ENCODE measurements at places on chromosomes 12 and 14.
A peak's percentile ranks its signal among the peaks of the same experiment; 100 is the strongest.

- no peak for DNase-seq
These were observed 45.5 kb downstream of the CHGA start for GRCh38 chr14:92968291-92969020.

DNA sequence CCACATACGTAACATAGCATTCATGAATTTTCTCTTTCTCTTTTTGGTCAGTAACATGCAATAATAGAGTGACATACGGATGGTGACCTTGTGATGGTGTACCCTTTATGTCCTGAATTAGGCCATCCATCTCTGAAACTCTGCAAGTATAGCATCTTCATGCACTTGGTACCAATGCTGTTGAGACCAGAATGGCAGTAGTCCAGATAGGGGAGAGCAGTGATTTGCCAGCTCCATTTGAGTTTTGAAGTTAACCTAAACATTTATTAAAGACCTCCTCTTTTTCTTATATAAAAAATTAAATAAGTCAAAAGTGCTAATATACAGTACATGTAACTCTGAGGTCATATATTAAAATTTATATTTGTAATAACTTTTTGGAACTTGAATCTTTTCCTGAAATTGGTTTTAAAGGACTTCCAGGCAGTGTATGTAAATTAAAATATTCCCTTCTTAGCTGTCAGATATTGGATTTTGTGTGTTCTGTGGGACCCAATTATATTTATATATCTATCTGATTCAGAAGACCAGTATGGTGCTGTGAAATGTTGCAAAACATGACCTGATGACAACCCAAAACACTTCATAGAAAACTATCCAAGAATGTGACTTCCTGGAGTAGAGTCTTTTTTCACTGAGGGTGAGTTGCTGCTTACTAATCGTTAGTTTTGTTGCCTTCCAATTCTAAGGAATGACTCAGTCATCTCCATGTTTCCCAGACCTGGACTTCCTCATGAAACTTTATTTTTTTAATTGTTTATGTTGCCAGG, 3.5 kb downstream of the ELK3 start:
- peak; percentile 73 for DNase-seq

GRCh38 chr12:97260786-97261185, 201.8 kb upstream of the RMST start:
- no peak for DNase-seq

DNA sequence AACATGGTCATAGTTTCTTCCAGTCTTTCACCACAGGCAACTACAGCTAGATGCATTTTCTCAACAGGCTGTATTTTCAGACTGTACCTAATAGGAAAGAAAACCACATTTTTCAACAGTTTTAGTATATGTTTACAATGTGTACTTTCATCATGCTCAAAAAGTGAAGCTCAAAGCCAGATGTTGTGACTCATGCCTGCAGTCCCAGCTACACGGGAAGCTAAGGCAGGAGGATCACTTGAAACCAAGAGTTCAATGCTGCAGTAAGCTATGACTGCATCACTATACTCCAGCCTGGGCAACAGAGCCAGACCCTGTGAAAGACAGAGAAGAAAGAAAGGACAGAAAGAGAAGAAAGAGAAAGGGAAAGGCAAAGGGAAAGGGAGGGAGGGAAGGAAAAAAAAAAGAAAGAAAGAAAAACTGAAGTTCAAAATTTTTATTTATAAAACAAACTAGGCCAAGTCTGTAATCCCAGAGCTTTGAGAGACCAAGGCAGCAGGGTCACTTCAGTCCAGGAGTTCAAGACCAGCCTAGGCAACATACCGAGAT, 25.5 kb downstream of the GXYLT1 start:
- DNase-seq = no peak

GRCh38 chr14:60738843-60739508, 4.4 kb downstream of the MNAT1 start:
- DNase-seq = no peak

- no peak for DNase-seq
These were observed 254.7 kb downstream of the ADGRD1 start for GRCh38 chr12:131208425-131208824.

DNA sequence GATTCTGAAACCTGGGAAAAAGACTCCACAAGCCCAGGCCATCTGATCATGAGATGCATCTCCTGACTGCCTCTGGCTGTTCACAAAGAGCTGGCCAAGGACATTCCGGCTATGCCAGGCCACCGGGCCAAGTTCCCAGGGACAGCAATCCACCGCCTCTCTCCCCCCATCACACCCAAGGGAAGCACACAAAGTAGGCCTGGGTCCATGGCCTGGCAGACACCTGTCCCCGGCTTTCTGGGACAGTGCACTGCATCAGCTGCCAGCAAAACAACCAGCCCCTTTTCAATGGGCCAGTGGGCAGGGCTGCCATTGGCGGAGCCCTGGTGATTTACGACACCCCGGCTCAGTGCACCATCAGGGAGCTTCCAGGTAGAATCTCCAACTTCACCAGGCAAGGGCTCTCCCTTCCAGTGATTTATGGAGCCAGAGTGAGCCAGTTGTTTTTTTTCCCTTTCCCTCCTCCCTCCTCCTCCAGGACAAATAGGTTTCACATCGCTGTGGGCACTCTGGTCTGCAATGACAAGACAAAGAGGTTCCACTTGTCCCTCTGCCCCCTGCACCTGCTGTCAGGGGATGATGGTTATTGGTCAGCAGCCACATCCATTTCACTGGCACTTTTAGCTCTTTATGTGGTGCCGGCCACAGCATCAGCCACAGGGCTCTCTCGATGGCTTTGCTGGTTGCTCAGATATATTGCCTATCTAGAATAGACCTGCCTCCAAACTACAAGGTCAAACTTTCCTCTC, 149.6 kb downstream of the SLC38A6 start:
- no peak for DNase-seq

- DNase-seq = peak; percentile 62
These were observed 95.1 kb downstream of the LLPH start for GRCh38 chr12:66035288-66035966.

- DNase-seq = no peak
These were observed 118.7 kb downstream of the BRMS1L start for GRCh38 chr14:35944847-35945246.

GRCh38 chr12:50201987-50202521, 34.9 kb upstream of the CERS5 start:
- DNase-seq = peak; percentile 92

GRCh38 chr12:110337912-110338710, 57.1 kb downstream of the ATP2A2 start:
- no peak for DNase-seq

DNA sequence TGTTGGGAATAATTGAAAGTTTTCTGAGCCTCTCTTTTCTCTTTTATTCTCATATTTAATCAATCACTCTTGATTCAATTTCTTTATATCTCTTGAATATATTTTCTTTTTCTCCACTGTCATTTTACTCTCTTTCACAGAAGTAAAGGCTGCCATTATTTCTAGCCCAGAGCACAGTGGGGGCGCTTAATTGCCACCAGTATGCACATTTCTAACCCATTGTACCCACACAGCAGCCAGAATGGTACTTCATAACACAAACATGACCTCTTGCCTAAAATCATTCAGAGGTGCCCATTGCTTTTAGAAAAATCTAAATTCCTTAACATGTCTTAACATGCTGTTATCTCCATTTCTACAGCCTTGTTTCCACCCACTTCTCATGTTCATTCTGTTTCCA, 190.2 kb upstream of the LMO3 start:
- DNase-seq = no peak

DNA sequence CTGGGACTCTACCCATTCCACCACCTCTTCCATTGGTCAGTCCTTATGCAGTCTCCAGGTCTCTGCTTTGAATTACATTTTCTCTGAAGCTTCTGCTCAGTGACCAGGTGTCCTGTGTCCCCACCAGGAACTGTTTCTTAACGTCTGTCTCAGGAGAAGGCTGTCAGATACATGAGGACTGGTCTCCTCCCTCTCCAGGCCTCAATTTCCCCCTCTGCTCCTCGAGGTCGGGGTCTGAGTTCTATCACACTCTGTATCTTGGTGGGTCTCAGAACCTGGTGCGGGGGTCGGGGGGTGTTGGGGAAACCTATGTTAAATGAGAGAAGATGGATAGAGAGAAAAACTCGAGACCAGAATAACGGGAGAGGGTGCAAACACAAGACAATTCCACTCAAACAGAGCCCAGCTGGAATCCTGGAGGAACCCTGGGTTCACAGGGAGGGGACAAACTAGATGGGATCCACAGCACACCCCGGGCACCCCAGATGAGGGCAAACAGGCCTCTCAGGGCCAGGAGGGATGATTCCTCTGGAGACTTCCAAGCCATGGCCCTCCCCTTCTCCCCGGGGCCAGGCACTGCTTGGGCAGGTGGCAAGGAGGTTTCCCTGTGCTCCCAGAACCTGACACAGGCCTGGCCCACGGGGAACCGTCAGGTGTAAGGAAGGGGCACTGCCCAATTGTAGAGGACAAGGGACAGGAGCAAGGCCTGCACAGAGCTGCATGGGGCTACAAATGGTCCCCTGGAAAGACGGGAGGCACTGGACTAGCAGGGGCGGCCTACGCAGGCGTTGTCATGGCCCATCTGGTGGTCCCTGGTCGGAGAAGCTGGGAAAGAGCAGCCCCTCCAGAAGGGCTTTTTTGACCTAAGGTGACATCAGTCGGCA, 313.2 kb upstream of the DIO3 start:
- DNase-seq = no peak

DNA sequence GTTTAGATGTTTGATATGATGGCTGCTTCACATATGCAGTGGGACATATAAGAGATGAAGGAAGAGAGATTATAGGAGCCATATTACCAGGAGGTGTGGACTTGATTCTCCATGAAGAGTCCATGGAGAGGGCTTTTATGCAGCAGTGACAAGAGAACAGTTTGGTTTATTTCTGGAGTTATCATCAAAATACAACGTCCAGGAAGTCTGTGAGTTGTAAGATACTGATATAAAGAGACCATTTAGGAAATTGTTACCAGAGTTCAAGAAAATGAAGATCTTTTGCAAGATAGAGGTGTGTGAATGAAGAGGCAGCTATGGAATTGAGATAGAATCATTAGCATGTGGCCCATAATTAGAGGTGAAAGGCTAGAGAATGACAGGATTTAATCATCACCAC, 431.7 kb downstream of the NPAS3 start:
- DNase-seq = no peak

GRCh38 chr14:42911642-42912041, 1305.0 kb downstream of the LRFN5 start:
- no peak for DNase-seq

DNA sequence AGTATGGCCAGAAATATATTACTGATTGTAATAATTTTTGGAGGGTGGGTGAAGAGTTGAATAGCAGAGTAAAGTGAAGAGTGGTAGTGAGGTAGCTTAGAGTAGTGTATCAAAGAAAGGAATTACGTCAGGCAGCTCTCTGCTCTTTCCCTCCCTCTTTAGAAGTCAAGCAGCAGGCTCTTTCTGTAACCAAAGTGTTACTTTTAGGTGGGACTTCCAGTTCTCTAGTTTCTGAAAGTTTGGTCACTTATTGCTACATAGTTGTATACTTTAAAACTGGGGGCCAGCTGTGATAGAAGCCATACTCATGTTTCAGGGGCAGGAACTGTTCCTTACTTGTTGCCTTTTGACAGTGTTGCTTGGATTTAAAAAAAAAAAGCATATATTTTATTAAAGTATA, 30.6 kb downstream of the ATF7IP start:
- no peak for DNase-seq

DNA sequence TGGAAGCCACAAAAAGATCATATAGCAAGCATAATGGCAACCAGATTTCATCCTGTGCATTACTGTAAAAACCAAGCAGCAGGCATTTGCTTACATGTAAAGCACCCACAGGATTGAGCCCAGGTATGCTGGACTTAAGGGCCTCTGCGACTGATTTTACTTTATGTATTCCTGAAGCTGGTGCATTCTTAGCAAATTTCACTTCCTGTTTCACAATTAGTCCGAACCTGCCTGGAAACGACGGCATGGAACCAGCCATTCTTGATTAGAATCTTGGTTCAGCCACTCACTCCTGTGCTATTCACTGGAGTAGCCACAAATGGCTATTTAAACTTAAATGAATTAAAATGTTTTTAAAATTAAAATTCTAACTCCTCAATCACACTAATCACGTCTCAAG, 239.2 kb downstream of the NUAK1 start:
- no peak for DNase-seq

GRCh38 chr12:108638141-108638827, 4.6 kb upstream of the SELPLG start:
- no peak for DNase-seq

DNA sequence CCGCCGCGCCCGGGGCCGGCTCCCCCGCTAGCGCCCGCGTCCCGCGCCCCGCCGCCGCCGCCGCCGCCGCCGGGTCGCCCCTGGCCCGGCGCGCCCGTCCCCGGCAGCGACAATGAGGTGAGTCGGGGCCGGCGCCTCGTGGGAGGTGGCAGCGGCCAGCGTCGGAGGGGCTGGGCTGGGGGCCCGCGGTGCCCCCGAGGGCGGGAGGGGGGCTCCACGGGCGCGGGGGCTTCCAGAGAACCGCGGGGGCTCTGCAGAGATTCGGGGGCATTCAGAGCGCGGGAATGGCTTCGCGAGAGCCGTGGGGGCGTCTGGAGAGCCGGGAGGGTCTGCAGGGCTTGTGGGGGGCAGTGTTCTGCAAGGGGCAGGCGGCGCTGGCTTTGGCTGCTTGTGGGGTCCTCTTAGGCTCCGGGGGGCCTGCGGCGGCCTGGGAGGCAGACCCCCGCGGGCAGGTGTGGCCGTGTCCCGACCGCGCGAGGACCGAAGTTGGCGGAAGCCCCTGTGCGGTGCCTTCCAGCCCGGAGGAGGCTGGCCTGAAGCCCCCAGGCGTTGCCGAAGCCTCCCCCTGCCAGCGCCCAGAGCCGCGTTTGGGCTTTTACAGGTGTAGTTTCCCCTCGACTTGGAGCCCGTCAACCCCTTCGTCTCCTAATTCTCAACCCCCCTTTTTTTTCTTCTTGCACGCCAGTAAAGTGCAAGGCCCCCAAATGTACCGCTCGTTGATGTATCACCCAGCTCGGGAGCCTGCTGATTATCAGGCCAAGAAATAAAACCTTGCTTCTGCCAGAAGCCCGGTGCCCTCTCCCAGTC, 93.1 kb upstream of the EVL start:
- DNase-seq = no peak

DNA sequence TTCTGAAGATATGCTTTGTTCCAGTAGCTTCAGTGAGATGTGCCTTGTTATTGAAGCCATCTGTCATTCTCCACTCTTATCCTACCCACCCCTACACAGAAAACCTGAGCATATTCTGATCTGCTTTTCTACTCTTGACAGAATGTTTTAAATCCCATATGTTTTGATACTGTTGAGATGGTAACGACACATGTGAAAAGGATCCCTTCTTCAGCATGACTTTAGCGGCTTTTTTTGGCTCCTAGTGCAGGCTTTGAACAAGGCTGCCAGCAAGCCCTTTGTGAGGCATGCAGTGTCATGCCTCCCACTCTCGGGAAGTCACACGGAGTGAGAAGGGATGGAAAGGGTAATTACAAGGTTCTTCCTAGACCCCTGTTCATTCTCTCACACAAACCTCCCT, 228.8 kb upstream of the RGS6 start:
- no peak for DNase-seq

DNA sequence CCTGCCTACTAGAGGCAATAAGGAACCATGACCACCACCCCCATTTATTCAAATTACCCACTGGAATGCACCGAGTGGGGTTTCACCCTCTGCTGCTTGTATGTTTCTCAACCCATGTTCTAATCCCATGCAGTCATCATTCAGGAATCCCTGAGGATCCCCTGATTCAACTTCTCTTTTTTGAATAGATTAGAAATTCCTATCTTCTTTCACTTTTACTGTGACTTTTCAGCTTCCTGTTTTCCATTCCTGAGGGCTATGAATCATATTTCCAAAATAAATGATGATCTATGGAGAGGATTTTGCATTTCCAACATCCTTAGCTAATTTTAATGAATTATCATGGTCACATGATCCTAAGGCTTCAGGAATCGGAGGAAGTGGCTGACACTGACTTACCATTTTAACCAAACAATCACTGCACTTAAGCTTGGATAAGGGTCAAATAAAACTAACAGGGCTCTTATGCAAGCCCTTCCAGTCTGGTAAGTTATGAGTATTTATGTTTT, 19.4 kb upstream of the P2RX4 start:
- DNase-seq = peak; percentile 91
